ENCODE measurements at places on chromosomes 5 and 9.

- DNase-seq, result no peak
Observed at GRCh38 chr5:116315531-116315930, 230.7 kb downstream of the COMMD10 start.

- peak; percentile 48 for DNase-seq
Observed at GRCh38 chr9:95857896-95858295, 17.6 kb upstream of the ERCC6L2 start.

DNA sequence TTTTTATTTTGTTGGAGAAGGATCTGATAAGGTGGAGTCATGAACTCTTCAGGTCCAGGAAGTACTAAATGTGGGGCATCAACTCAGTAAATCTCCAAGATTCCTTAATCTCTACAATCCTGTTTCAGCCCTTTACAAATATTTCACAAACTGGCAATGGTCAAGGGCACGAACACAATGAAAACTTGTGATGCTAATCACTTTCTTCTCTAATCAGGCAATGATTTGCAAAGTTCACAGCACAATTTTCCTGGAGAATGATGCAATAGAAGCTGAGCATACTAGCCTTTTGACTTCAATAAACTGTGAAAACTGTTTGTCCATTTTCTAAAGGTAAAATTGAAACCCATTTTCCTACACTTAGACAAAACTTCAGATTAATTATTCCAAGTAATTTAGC lies 16.9 kb downstream of the GDF9 start:
- DNase-seq, result no peak

DNA sequence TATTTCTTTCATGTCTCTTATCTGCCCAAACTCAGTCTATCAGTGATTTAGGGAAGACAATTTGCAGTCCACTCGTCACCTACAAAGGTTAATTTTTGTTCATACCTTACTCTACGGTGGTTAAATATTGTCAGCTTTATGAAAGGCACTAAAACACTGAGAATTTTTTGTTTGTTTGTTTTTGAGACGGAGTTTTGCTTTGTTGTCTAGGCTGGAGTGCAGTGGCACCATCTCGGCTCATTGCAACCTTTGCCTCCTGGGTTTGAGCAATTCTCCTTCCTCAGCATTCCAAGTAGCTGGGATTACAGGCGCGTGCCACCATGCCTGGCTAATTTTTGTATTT lies 26.4 kb upstream of the TXN start:
- no peak for DNase-seq

GRCh38 chr9:137188086-137188489 lies 272 bp downstream of the ANAPC2 start:
- no peak for DNase-seq

DNA sequence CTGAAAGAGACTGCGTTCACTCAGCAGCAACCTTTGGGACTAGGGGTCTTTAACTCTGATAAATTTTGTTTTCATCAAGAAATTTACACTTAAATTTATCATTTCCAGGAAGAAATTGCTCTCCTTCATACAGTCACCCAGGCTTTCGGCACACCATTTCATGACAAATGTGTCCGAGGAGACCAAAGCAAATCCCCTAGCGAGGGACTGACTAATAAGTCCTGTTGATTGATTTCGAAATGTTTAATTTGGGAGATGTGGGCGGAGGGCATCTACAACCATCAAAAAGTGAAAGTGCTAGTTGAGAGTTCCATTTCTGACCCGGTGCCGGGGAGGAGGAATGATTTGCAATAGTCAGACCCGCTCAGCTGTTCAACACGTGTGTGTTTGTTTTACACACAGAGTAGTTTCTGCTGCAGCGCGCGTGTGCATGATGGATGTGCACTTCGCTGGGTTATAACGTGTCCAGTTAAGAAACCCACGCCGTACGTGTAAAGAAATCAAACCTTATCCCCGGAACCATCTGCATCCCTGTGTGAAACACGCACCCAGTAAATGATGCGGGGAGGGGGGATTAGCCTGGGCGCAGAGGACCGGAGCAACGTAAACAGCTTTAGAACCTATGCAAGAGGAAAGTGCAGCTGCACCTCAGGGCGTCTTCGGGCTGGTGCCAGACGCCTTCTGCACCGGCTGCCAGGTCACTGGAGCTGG lies 845 bp upstream of the NR4A3 start:
- peak; percentile 70 for DNase-seq

DNA sequence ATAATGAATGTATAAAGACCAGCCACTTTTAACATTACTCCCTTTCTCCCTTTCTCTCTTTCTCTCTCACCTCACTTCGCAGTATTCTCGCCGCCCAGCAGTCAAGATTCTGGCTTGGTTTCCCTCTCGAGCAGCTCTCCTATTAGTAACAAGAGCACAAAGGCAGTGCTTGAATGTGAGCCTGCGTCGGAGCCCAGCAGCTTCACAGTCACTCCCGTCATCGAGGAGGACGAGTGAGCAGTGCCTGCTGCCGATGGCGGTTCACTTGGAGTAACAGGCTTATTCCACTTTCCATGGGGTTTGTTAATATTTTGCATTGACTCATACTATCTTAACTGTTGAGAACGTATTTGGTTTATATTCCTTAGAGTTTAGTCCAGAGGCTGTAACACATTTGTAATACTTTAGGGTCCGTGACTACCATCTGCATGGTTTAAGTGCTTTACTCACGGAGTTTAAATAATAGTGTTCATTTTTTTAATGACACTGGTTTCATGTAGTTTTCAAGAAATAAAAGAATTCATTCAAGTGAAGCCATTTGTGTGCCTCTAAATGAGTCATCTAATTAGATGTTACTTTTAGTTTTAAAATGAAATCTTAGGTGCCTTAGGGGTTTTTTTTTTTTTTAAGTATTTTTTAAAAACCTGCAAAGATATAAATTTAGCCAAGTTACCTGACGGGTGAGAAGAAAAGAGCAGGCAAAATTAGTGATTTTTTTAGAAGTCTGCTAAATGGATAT lies 8.4 kb upstream of the DMRT3 start:
- no peak for DNase-seq

DNA sequence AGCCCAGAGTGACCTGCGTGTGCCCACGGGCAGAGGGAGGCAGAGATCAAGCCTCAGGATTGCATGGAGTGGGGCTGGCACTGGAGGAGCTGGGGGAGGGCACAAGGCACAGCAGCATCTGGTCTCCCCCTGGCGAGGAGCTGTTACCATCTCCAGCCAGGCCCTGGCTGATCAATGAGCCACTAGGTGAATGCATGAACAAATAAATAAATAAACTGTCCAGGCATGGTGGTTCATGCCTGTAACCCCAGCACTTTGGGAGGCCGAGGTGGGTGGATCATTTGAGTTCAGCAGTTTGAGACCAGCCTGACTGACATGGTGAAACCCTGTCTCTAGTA lies 14.3 kb upstream of the PSMB7 start:
- DNase-seq, result no peak

- DNase-seq, result no peak
Observed at GRCh38 chr5:156971415-156971814, 8.4 kb upstream of the TIMD4 start.

- peak; percentile 48 for DNase-seq
Observed at GRCh38 chr5:67652201-67652600, 455.6 kb upstream of the CD180 start.

All from GM12865 (cell line).